Coronary artery (tissue), 2 donors: ENCODE measurements at places on chromosomes 2 and 18.
A peak's percentile ranks its signal among the peaks of the same experiment; 100 is the strongest.

DNA sequence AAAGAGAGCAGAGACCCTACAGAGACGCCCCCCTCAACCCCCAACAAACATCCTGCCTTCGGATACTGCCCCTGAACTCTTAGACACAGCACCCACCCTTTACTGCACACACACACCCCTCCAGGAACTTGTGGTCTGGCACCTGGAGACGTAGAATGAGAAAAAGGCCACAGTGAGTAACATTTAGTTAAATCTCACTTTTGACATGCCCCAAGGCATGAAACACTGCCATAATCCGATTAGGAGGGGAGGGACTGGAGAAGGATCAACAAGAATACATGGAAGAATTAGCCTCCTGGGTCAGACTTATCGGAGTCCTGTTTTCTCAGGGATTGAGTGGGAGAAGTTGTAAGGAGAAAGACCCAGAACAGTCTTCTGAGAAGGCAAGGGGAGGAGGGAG lies 4.1 kb downstream of the CDK5R2 start:
- DNase-seq: no peak

GRCh38 chr2:29456429-29456828 lies 341.2 kb downstream of the CLIP4 start:
- DNase-seq: no peak

- DNase-seq: no peak
These were observed 143.7 kb downstream of the EIPR1 start for GRCh38 chr2:3233877-3234276.

DNA sequence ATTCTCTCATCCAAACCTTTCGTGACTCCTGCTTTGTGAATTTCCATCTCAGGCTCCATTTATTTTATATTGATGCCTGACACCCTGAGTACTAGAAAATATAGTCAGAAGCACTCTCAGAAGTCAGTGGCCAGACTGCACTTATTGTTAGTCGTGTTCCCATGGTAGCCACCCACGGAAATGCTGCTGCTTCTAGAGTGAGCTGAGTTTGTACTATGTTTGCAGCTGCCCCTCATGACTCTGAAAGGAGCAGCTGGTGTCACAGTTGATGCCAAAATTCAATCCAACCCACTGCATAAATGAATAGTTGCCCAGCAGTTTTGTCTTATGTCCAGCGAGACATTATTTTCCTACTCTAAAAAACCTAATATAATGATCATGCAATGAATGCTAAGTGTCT lies 265.2 kb upstream of the SPHKAP start:
- DNase-seq: no peak

GRCh38 chr2:84492571-84492970 lies 23.7 kb upstream of the DNAH6 start:
- no peak for DNase-seq

- DNase-seq: no peak
These were observed 29.6 kb upstream of the IL37 start for GRCh38 chr2:112881217-112881985.

DNA sequence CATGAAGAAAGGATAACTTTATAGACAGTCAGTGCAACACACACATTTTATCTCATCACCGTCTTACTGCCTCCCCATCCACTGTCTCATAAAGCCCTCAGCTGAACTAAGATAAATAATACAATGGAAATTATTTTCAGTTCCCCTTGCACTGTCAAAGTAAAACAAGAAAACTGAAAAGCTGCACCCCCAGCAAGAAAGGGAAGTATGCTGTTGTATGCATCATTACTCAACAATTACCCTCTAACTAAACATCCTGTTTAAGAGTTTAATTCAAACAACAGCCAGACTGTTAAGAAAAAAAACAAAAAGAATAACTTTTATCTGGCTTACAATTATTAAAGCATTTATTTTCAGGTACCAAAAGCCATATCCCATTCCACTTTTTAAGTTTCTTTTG lies 25.0 kb downstream of the MPPE1 start:
- no peak for DNase-seq

- DNase-seq: no peak
These were observed 42.0 kb upstream of the IL1R1 start for GRCh38 chr2:102100371-102101096.

GRCh38 chr2:196186266-196186980 lies 15.0 kb upstream of the STK17B start:
- DNase-seq: no peak

- DNase-seq: no peak
These were observed 5.7 kb downstream of the GFPT1 start for GRCh38 chr2:69381337-69381737.

- DNase-seq: no peak
These were observed 641.6 kb downstream of the SUCLG1 start for GRCh38 chr2:83817511-83817910.

DNA sequence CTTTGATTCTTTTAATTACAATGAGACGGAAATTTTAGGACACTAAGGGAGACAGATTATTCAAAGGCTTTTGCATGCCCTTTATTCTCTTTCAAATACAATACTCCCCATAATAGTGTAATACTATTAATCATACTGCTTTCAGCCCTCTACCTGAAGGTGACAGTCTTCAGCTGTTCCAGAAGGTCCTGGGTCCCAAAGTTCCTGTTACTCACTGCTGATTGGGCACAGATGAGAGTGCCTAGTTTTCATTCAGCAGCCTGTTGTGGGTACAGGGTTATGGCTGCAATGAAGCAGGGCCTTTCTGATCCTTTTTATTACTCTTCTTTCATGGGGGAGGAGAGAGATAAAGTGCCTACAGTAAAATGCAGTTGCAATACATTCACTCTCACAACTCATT lies 80.2 kb downstream of the NUP35 start:
- no peak for DNase-seq

- no peak for DNase-seq
These were observed 71.0 kb downstream of the AQP4 start for GRCh38 chr18:26794230-26795101.

DNA sequence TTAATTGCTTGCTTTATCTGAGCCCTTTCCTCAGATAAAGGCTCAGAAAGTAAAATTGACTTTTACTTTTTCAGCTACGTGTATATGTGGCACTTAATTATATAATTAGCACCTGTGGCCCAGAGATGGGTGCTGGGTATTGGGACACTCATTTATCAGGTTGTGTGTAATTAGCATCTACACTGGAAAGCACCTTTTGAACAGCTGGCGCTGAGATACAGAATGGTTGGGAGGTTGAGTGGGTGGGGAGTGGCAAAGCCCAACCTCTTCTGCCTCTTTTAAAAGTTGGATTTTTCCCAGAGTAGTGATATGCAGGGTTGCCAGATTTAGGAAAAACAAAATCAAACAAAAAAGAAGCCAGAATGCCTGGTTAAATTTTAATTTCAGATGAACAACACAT lies 23.9 kb downstream of the SPTBN1 start:
- DNase-seq: no peak

- DNase-seq: no peak
These were observed 806 bp downstream of the ZNF407 start for GRCh38 chr18:74598350-74599001.

- DNase-seq: no peak
These were observed 98.2 kb upstream of the TMEM178A start for GRCh38 chr2:39567507-39567906.

GRCh38 chr2:221559991-221560390 lies 12.1 kb downstream of the EPHA4 start:
- DNase-seq: no peak

DNA sequence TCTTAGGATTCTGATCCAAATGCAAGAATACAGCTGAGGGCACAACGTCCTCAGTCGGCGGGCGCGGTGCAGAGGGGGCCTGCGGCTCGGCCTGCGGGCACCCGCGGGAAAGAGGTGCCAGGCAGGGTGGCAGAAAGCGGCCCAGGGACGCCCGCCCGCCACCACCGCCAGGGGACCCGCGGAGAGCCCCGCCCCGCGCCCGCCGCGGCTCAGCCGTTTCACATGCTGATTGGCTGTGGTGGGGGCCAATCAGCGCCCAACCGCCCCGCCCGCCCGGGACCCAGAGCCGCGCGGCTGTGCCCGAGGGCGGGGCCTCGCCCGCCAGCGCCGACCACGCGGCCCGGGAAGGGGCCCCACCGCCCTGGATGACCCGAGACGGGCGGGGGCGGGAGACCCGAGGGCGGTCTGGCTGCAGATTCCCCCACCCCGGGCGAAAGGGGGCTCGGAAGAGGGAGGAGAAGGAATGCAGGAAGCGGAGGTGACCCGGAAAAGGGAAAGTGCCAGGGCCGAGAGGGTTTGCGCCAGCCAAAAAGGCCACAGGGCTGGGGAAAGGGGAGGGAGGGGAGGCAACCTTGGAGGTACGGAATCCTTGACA lies 8.0 kb downstream of the IRS1 start:
- peak; percentile 93 for DNase-seq

GRCh38 chr2:241545106-241545505 lies 13.4 kb upstream of the BOK start:
- no peak for DNase-seq

DNA sequence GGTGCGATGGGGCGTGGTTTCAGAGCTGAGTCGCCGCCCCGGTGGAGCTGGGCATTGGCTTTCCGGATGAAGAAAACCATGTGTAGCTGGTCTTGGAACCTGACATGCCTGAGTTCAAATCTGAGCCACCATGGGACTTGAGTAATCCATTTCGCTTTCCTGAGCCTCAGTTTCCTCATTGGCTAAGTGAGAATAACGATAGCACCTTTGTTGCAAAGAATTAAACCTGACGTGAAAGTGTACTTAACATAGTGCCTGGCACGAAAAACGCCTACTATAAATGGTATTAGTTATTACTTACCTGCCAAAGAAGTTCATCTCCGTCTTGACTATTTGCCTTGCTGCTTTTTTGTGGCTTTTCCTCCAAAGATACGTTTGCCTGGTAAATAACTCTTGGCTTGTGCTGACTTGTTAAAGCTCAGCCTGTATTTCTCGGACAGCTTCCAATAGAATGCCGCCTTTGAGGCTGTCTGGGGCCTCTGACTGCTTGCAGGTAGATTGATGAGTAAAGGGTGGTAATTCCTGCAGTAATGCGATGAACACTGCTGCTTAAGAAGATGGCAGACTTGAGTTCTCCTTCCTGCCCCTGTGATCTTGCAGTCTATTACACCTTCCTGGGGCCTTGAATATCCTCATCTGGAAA lies 1.3 kb downstream of the CDCA7 start:
- DNase-seq: no peak

DNA sequence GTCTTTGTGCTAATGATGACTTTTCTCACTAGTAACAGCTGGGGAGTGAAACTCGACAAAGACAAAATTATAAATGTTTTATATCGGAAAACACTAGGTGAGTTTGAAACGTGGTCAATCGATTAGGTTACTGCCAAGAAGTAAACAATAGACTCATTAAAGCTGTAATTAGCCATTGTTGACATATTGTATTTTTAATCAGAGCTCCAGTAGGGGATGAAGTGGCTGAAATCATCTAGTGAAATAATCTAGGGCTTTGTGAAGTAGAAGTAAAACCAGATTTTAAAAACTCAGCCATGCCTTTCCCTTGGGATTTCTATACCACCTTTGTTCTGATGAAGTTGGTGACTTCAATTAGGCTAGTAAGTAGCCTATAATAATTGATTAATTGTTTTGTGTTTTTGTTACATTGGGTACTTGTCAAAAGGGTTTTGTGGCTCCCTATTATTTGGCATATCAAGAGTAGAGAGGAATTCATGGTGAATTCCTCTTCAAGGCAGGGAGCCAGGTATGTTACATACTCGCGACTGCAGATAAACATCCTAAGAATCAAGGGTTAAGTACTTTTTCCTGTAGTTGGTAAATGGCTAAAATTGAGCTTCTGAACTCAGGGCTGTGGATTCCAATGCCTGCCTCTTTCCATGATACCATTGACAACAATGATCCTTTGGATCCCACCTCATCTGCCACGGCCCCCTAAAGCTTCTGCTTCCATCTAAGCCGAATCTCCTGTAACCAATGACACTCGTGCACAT lies 31.6 kb downstream of the RAB27B start:
- no peak for DNase-seq

GRCh38 chr2:20675701-20676352 lies 8.9 kb downstream of the GDF7 start:
- DNase-seq: no peak

DNA sequence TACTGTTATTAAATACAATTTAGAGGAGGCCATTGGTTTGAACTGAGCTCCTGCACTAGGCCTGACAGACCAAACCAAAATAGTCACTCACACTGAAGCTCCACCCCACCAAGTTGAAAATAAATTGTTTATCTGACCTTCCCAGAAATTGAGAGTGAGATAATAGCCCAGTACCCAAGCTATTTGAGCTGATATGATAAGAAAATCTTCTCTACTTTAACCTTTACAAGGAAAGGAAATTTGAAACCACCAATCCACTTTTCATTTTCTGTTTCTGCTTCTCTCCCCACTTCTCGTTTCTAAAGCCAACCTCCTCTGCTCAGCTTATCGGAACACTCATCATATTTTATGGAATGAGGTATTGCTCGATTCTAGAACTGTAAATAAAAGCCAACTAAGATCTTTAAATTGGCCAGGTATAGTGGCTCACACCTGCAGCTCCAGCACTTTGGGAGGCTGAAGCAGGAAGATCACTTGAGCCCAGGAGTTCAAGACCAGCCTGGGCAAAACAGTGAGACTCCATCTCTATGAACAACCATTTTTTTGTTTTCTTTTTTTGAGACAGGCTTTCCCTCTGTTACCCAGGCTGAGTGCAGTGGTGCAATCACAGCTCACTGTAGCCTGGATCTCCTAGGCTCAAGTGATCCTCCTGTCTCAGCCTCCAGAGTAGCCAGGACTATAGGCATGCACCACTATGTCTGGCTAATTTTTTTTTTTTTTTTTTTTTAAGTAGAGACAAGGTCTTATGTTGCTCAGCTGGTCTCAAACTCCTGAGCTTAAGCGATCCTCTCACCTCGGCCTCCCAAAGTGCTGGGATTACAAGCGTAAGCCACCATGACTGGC lies 13.3 kb upstream of the GALM start:
- DNase-seq: no peak

- no peak for DNase-seq
These were observed 64.6 kb downstream of the TGIF1 start for GRCh38 chr18:3514312-3515216.

GRCh38 chr2:126275098-126275497 lies 380.9 kb upstream of the GYPC start:
- DNase-seq: no peak

GRCh38 chr18:72601944-72602343 lies 57.8 kb upstream of the CBLN2 start:
- DNase-seq: no peak

GRCh38 chr18:49648326-49648725 lies 86.5 kb downstream of the LIPG start:
- DNase-seq: peak; percentile 58

DNA sequence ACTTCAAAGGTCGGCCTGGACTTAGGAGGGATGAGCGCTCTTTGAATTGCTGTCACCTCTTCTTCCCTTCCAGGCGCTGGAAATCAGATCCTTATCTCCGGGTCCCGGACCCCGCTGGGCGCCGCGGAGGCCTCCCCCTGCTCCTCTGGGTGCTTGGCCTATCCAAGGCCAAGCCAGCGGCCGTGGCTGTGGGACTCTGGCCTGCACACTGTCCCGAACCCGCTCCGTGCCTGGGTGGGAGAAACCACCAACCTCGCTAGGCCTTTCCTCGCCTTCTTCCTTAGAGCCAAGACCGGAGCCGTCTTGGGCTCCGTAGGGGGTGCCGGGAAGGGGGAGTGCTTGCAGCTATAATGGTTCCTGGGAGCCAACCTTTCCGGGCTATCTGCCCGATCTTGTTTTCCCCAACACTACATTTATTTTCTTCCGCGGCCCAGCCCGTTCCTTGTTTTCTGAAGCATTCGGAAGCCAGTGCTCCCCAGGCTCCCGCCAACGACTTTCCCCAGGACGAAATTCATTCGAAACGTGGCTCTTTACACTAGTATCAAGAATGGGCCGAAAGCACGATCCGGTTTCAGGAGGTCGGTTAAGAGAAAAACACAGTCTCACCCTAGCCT lies 2.4 kb downstream of the OSR1 start:
- no peak for DNase-seq

GRCh38 chr2:29012211-29012681 lies 31.1 kb downstream of the TOGARAM2 start:
- DNase-seq: no peak
